Progenitor cell of endocrine pancreas (in vitro differentiated cells): ENCODE measurements at places on chromosomes 4 and X. TPM values are rescaled to one million over a fixed set of nuclear protein-coding genes. Genes with fewer than 3 reads are reported as not detected.

Gene PPBP
- not detected in 2 replicates for total RNA-seq

Gene MAP3K15
- 4.2 and 5.1 TPM in 2 replicates for total RNA-seq

Gene RPA4
- total RNA-seq, result 0.91 and 1.6 TPM in 2 replicates

Gene RHOXF2B
- total RNA-seq, result not detected in 2 replicates

Gene CFAP99
- total RNA-seq, result not detected in 2 replicates

Gene CLDN22
- total RNA-seq, result not detected in 2 replicates

Gene BEX5
- 24.0 and 26.8 TPM in 2 replicates for total RNA-seq

Gene FABP2
- not detected in 2 replicates for total RNA-seq

DNA sequence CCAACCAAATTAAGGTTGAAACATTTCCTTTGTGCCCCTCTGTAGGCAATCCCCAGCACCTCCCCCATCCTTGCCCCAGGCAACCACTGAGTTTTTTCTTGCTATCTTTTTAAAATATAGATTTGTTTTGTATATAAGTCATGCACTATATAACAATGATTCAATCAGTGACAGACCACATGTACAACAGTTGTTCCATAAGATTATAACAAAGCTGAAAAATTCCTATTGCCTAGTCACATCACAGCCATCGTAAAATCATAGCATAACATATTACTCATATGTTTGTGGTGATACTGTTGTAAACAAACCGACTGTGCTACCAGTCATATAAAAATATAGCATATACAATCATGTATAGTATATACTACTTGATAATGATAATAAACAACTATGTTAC is 211.9 kb upstream of the NRK start:
- no peak overlapping the region for H3K4me3 ChIP-seq
- H3K27ac ChIP-seq, result no peak overlapping the region
- no peaks in the 10 kb centered on the region for H3K36me3 ChIP-seq
- no peaks in the 10 kb centered on the region for H3K27me3 ChIP-seq
- no peaks in the 10 kb centered on the region for H3K4me1 ChIP-seq

DNA sequence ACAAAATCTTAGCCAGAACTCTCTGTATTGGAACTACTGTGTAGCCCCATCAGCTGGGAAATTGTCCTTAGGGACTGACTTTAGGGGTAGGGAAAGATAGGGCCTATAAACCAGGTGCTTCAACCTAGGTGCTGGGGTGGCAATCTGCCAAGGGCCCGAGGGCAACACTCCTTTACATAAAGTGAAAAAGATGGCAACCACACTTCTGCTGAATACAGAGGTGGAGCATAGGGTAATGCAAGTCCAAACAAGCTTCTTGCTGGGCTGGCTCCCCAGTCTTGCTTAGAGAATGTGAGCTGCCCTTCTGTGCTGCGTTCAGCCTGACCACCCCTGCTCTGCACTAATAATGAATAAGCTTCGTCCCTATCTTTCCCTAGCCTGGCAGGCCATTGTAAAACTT is 9.8 kb downstream of the ZBTB33 start:
- DNase-seq, result no peak
- H3K27ac ChIP-seq, result no peak overlapping the region
- H3K27me3 ChIP-seq, result no peaks in the 10 kb centered on the region
- H3K4me3 ChIP-seq, result no peak overlapping the region

DNA sequence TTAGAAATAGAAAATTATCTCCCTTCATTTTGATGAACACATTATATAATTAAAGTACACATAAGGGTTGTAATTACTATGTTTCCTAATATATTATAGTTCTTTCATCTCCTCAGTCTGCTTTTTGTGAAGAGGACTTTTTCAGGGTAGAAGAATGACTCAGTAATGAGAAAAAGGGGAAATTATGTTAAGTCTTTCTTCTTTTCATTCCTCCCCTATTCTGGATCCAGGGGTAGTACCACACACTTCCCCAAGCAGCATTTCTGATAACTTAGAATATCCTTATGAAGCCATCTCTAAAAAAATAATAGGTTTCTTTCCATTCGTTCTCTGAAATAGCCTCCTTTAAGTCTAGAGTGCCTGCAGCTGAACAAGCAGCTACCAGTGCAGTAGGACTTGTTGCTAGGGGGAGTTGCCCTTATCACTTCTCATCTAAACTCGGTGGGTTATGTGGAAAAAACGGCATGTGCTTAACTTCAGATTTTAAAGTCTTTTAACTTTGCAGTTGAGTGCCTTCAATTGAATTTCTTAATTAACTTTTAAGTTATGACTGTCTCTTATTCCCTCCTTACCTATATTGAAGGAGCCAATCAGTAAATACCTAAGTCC is 184.8 kb downstream of the ARHGAP24 start:
- H3K27me3 ChIP-seq, result no peaks in the 10 kb centered on the region
- H3K27ac ChIP-seq, result no peak overlapping the region
- no peak overlapping the region for H3K4me3 ChIP-seq
- no peaks in the 10 kb centered on the region for H3K4me1 ChIP-seq
